ENCODE measurements at places on chromosomes 12 and 14.

- DNase-seq: no peak
These were observed 360.8 kb downstream of the PDZRN4 start for GRCh38 chr12:41548926-41549325.

DNA sequence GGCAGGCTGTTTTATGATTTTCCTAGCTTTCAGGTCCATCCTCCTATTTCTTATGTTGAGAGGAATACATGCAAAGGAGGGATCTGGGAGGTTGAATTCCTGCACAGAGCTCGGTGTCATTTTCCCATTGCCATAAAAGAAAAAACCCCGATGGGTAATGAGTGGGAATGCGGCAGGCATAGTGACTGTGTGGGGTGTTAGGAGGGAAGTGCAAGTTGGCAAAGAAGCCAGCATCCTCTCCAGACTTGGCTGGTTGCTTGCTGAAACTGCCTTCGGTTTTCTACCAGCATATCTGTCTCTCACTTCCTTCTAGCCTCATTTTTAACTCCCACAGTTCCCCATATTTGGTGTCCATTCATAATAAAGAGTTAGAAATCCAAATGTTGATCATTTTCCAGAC, 1046.1 kb downstream of the SLC6A15 start:
- DNase-seq: no peak

- no peak for DNase-seq
These were observed 58.6 kb downstream of the ZFP36L1 start for GRCh38 chr14:68734231-68734732.

DNA sequence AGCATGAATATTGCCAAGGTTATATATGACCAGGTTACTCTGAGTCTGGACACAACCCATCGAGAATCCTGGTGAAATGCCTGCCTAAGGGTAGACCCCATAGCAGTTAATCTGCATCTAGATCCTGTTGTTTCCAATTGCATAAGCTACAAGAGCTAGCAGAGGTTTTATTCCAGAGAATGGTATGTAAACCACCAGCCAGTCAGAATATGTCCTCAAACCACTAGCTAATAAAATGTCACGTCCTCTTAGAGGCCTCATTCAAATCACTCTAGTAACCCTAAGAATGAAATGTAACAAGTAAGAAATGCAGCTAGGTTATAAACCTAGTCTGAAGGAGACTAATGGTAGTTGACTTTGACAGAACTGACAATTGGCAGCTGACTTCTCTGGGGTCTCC, 9.0 kb upstream of the YLPM1 start:
- DNase-seq: no peak

DNA sequence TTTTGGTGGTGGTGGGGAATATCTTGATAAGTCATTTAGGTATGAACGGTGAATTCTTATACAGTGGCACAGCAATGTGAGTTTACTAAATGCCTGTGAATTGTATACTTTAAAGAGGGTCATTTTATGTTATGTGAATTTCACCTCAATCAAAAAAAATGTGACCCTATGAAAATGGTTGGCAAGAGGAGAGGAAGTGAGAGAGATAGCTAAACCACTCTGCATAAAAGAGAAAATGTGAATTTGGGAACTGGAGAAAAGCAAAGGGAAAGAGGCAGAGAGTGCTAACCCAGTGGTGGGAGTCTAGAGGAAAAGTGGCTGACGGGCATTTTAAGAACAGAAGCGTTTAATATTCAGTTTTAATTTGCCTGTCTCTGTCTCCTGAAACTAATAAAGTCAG, 93.8 kb downstream of the SLC38A6 start:
- DNase-seq: no peak

DNA sequence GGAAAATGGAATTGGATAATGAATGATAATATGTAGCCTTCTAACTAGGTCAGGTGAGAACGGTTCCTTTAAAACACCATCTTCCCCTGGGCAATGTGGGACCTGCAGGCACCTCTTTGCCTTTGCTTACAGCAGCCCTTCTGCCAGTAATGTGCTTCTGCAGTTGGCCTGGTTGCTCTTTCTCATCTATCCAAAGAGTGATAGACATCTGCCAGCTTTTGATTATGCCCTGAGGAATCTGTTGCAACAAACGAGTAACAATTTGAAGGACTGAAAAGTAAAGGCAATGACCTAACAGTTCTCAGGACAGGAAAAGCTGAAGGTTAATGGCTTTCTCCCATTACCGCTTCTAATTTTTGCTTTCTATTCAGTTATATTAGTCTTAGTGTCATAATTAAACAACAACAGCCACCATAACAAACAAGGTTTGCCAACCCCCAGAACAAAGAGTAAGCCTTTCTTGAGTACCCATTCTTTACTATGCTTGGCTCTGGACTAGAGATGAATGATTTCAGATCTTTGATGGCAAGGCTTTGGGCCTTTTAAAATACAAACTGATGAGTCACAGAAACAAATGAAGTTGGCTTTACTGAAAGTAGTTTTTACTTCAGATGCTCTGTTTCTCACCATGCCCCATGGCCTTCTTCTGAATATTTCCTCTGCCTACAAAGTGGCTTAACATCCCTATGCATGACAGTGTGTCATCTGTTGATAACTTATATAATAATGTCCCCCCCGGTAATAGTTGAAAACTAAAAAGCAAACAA, 76.1 kb upstream of the KRR1 start:
- DNase-seq: no peak

DNA sequence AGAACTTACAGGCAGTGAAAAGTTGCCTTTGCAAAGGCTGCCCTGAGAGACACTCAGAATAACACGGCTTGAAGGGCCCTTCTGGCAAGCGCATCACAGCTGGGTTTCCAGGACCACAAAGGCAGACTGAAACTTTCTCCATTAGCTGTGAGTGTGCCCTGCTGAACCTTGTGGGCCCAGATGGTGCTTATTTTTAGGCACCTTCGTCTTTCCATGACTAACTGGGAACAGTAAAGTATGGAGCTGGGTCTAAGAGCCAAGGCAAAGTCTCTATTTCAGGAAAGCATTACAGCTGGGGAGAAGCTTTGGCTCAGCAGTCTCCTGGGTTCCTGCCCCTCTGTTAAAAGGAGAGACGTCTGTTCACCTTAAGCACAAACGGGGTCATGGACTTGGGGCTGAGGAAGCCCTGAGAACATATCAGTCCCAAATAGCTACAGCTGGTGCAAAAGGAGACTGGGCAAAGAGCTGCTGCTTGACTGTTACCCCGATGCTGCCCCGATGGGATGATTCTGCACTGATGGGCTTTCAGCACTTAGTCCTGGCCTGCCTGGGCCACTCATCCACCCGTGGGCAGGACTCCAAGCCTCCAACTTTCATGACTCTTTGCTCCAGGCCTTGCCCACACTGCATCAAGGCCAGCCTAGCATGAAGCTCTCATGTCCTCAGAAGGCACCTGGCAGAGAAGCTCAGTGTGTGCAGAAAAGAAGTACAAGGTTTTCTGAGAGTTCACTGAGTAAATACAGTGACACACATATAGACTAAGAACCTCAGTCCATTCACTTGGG, 248.3 kb downstream of the PHLDA1 start:
- no peak for DNase-seq

DNA sequence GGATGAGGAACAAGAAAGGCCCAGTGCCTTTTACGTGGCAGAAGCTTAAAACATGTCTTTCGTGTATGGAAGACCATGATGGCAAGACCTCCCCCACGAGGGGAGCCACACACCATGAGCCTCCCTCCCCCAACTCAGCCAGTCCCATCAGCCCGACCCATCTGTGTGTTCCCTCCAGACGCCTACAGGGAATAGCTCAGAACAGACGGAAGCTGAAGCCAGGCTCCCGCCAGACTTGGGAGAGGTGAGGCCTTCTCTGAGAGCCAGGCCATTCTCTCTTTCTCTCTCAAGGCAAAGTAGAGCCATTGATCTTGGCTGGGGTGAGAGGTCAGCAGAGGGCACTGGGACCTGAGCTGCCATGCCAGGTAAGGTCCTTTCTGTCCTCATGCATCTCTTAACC, 9.5 kb downstream of the REM2 start:
- no peak for DNase-seq

GRCh38 chr12:115572440-115572839, 705.1 kb downstream of the MED13L start:
- no peak for DNase-seq

GRCh38 chr12:109553906-109554500, 19.3 kb downstream of the MMAB start:
- DNase-seq: no peak

DNA sequence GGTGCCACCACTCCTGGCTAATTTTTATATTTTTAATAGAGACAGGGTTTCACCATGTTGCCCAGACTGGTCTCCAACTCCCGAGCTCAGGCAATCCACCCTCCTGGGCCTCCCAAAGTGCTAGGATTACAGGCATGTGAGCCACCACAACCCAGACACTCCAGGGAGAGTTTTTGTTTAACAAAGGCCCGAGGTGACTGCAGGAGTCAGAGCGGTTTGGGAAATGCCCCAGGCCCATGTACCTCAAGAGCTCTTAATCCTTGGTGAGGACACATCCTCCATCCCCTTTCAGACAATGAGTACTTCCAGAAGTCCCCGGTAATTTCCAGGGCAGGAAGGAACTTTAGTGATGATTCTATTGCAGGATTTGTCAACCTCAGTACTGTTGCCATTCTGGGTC, 176.0 kb downstream of the ESRRB start:
- DNase-seq: no peak

DNA sequence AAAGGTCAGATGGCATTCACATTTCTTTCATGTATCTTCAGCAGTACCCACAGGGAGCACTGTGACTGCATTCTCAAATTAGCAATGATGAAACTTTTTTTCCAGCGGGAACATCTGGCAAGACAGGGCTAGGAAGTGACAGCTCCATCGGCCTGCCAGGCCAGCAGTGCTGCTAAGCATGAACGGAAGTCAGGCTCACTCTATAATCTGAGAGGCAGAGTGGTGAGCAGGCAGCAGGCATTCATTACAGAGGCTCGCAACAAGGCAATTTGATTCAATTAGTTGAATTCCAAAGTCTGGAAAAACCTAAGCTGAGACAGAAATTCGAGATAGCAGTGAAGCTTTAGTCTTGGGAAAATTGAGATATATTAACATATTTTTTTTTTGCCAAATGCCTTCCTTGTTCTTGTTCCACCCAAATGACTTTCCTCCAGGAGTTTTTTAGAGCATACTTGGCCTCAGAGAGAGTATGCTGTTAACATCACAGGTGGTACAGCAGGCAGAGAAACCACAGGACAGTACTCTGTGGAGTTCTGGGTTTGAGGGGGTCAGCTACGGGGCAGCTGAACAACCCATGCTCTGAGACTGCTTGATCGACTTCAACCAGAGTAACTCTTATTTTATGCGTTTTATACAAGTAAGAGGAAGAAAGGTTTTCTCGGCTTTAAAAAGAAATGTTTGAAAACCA, 414.9 kb downstream of the APAF1 start:
- DNase-seq: no peak

DNA sequence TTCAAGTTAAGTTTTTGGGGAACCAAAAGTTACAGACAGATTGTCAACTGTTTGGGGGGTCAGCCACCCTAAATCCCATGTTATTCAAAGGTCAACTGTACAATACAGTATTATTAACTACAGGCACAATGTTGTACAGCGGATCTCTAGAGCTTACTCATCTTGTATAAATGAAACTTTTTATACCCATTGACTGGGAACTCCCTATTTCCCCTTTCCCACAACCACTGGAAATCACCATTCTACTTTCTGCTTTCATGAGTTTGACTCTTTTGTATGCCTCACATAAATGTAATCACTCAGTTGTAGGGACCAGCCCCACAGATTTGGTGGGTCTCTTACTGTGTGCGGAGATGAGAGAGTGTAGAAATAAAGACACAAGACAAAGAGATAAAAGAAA, 57.8 kb downstream of the SLCO1B3 start:
- no peak for DNase-seq

- peak; percentile 53 for DNase-seq
These were observed 7.9 kb downstream of the VWF start for GRCh38 chr12:6116471-6117021.

GRCh38 chr14:28751467-28752058, 15.0 kb upstream of the FOXG1 start:
- DNase-seq: no peak

GRCh38 chr14:28771168-28771567, 4.6 kb downstream of the FOXG1 start:
- no peak for DNase-seq

- DNase-seq: no peak
These were observed 131.3 kb downstream of the ITPR2 start for GRCh38 chr12:26701604-26702215.

- DNase-seq: no peak
These were observed 41.9 kb downstream of the IFNG-AS1 start for GRCh38 chr12:68031174-68031573.
